ENCODE measurements at places on chromosomes 11 and 22. TPM values are rescaled to one million over a fixed set of nuclear protein-coding genes. Genes with fewer than 3 reads are reported as not detected.

- DNase-seq = no peak
Measured at GRCh38 chr11:35418282-35419183, 825 bp downstream of the SLC1A2 start.

- no peak for DNase-seq
Measured at GRCh38 chr11:16860617-16861016, 122.2 kb downstream of the C11orf58 start.

DNA sequence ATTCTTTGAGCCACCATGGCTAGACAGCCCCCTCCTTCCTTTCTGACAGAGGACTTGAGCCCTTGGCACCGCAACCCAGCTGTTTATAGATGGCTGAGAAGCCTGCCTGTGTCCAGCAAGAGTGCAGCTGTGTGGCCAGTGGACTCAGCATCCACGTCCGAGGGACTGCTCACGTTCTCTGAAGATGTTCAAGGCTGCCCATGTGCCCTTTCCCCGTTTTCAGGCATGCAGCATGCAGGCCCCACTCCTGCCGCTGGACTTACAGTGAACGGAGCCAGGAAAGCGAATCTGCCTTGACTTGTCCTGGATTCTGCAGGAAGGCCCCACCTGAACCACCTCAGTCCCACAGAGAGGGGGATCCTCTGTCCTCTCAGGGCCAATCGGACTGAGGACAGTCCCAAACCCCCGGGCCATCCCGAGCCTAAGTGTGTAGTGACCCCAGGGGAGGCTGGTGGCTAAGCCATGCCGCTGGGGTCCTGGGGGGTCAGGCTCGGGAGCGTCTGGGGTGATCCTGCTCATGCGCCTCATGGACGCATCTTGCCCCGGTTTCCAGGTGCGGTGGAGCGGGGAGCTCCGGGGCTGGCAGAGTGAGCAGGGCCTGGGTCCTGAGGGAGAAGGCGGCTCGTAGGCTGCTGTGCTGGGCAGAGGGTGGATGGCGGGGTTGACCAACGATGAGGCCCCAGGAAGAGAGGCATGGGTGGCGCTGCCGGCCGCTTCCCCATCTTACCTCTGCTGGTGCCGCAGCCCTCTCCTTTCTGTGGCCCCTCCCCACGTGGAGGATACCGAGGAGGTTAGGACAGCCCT is 170.7 kb downstream of the CTTN start:
- no peak for DNase-seq

The PARVG gene
- 32.5 TPM for total RNA-seq

DNA sequence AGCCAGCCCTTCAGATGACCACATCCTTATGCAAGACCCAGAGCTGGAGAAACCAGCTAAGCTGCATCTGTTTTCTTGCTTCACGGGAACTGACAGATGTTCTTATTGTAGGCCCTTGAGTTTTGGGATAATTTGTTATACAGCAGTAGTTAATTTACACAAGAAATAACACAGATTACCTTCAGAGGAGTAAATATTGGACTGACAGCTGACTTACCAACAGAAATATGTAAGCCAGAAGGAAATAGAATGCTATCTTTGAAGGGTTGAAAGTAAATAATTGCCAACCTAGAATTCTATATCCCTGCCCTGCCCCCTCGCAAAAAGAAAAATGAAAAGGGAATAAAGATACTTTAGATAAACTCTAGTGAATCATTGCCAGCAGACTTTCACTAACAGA is 124.1 kb downstream of the WNT7B start:
- DNase-seq = no peak

The OR8H2 gene
- total RNA-seq = not detected

GRCh38 chr11:4495487-4495886 is 13.0 kb downstream of the OR52K1 start:
- DNase-seq = no peak

DNA sequence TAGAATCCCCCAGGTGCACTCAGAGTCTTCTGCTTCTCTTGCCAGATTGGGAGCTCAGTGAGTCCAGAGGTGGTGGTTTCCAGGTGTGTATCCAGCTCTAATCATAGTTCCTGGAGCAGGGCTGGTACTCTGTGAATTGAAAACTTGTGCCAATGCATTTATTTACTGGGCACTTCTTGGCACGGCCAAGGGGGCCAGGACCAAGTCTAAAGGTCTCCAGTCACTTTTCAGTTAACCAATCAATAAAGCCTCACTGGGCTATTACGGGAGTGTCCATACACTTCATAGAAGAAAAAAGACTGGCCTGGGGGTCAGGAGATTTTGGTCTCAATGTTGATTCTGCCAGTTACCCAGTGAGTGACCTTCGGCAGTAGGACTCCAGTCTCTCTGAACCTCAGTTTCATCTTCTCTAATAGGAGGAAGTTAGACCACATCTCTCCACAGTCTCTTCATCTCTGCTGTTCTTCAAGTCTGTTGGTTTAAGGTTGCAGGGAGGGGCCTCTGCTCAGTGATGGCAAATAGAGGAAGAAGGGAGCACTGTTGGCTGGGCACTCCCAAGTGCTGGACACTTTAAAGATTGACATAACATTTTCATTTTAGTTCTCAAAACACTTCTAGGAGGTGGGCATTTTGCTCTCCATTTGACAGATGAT is 188.5 kb upstream of the E2F8 start:
- DNase-seq = no peak

The CHST1 gene
- total RNA-seq = 0.25 TPM

- DNase-seq = no peak
Measured at GRCh38 chr22:19287076-19287707, 4.3 kb downstream of the CLTCL1 start.

DNA sequence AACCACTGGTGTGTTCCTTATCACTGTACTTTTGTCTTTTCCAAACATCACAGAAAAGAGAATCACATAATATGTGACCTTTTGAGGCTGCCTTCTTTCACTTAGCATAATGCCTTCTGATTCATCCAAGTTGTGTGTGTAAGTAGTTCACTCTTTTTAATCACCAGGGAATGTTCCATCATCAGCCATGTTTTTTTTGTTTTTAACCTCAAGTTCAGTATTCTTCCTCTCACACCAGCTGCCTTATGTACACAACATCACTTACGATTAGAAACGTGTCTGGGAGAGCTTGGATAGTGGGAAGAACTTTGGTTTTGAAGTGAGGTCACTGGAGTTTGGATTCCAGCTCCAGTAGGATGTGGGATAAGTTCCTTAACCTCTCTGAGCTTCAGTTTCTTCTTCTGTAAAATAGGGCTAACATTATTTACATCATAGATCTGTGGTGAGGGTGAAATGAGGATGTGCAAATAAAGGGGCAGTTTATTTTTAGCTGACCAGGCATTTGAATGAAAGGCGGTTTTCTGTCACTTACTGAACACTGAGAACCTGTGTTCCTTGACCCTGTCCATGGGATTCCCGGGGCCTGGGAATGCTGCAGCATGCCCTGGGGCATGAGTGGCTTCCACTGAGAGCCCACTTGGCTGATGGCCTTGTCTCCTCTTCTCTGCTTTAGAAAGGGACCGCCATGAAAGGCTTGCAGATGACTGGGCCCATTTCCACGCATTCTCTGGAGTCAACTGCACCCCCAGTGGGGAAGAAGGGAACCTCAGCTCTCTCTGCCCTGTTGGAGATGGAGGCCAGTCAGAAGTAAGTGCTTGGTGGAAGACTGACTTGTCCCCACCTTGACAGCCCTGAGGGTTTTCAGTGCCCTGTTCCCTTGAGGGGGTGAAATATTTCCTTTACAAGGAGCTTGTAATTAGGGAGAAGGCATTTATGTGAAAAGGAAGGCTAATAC is 92.6 kb downstream of the DEPDC5 start:
- DNase-seq = no peak

DNA sequence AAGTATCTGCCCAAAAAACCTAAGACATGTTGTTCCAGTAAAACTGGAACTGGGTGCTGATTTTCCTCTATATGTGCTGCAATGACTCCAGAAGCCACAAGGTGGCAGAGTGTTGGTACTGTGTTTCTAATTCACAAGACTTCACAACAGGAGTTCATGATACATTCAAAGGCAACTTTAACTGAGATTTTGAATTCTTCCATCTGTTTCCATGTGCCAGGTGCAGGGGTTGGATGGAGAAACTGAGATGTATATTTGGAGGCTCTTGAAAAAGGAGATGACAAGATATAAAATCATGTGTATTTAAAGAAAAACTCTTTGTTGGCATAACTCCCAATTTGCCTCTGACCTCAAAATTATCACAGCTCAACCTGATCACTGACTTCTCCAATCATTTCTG is 1098.6 kb upstream of the CCDC90B start:
- DNase-seq = no peak

DNA sequence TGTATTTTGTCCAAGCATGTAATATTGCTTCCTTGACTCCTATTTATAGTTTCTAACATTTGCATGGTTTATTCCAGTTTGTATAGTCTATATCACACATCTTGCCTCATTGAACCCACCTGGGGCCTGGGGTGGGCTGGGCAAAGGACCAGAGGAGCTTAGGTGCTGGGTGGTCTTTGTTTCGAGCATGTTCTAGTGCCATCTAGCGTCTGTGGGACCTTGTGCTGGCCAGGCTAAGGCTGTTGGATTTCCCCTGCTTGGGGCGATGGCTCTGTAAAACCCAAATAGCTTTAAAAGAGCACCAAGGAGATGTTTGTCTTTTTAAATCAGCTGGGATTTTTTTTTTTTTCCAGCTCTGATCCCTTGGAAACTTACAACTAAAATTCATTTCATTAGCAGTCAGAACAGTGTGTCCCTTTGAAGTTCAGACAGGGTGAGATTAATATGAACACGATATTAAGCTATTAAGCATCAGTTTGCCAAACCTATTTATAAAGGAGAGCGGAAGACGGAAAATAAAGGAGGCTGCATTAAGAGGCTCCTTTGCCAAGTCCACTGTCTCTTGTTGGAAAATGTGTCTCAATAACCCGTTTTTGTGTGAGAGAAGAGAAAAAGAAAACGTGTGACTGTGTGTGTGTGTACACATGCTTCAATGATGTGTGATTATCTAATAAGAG is 157.4 kb downstream of the COMMD9 start:
- DNase-seq = no peak

The HEPN1 gene
- not detected for total RNA-seq

DNA sequence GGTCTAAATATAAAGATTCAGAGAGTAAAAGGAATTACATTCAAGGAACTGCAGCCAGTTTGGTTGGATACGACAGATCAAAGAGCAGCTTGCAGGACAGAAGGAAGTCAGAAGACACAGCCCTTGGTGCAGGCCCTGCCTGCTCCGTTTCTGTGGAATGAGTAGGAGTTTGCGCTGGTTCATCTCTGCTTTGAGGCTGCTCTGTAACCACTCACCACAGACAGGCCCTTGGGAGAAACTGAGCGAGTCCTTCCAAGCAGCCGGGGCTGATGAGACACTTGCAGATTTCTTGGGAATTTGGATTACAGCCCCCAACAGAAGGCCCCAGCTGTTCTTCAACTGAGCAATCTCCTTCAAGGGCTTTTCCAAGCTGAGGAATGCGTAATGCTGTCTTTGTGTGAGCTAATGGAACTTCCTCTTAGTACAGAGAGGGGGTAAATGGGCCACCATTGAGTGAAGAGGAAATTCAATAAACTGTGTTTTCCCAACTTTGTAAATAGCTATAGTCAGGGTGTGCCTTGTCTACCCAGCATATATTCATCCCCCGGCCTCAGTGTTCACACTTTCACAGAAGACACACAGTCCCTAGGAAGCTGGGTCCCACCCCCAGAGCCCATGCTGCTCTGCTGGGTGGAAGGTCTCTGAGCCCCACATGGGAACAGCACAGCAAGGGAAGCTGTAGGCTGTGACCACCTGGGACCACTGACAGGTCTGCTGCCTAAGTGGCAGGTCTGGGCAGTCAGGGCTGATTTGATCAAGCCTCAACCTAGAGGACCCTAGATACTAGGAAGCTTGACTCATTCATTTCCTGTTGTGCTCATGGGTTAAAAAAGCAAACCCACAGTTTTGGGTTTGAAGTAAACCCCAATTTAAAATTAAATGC is 16.6 kb downstream of the IL10RA start:
- peak; percentile 48 for DNase-seq

GRCh38 chr11:6583584-6583983 is 19.8 kb downstream of the RRP8 start:
- no peak for DNase-seq

DNA sequence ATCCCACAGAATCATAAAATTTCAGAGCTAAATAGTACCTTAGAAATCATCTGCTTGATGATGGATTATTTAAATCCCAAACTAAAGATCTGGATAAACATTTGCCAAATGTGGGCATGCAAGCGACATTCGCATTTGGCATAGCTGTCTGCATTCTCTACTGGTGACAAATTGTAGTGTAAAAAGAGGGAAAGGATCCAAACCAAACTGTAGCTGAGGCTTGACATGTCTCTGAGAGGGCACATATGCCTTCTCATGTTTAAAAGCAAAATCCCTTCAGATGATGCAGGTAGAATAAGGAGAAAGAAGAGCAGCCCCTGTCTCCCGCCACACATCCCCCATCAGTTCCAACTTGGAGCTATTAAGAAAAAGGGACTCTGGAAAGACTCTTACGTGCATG is 257.5 kb upstream of the MTNR1B start:
- DNase-seq = no peak

- no peak for DNase-seq
Measured at GRCh38 chr11:122642472-122642922, 13.0 kb upstream of the UBASH3B start.

DNA sequence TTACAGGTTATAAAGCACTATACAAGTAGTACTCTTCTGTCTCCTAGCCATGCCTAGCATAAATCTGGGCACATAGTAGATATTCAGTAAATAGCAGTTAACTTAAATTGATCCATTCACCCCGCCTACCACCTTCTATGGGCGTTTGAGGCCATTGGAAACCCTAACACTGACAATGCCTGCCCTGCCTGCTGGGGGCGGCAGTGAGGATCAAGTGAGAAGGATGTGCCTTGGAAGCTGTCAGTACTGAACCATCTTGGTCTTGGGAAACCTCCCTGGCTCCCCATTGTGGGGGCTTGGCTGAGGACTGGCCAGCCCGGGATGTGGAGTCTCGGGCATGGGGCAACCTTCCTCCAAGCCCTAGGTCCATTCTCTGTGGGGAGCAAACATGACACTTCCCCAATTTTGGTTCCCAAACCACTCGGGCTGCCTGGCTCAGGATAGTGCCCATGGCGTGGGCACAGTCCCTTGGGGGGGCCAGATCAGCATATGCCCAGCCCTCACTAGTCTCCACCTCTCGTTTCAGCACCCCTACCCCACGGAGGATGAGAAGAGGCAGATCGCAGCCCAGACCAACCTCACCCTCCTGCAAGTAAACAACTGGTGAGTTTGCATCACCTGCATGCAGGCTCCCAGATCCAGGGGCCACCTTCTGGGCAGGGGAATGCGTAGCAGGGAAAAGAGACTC is 67.4 kb downstream of the FEZ1 start:
- DNase-seq = no peak

DNA sequence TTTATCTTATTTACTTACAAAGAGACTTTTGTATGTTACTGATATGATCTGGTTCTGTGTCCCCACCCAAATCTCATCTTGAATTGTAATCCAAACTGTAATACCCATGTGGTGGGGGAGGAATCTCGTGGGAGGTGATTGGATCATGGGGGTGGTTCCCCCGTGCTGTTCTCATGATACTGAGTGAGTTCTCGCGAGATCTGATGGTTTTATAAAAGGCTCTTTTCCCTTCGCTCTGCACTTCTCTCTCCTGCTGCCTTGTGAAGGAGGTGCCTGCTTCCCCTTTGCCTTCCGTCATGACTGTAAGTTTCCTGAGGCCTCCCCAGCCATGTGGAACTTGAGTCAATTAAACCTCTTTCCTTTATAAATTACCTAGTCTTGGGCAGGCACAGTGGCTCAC is 42.4 kb upstream of the WNT7B start:
- no peak for DNase-seq
